Putamen (tissue), 1 donor: ENCODE measurements at places on chromosomes 6 and 20.

DNA sequence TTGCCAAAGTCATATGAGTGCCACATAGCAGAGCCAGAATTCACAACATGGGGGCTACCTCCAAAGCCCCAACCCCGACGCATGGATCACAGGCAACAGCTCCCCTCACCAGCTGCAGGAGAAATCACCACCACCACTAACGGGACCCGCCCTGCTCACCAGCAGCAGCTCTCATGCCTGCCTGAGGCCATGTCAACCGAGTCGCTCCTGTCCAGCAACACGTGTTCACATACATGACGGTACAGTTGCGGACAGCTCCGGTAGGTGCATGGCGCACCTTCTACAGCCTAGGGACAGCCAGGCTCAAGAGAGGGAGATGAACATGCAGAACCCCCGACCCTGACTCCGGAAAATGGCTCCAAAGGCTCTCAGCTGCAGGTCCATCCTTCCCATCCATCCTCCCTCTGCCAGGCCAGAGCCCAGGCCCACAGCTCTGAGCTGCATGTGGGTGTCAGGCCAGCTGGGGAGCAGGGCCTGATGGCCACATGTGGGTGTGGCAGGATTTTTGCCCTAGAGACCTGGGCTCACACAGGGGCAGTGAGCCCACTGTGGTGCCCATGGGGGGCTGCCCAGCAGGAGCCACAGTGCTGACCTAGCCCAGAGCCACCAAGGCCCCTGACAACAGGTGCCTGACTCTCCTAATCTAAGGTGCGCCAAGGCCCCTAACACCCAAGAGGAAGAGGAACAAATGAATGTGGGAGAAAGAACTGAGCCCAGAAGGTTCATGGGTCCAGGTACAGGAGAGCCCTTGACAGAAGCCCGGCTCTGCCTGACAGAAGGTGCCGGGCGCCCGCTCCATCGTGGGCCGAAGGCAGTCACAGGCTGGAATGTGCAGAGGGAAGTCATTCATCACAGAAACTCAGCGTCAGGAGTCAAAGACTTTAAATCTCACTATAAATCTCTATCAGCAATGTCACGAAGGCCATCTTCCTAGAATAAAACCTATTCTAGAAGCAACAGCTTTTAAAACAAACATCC is 10.5 kb downstream of the RPS6KA2 start:
- no peak for DNase-seq

- DNase-seq, result no peak
These were observed 35.0 kb downstream of the SESN1 start for GRCh38 chr6:109059571-109060021.

- no peak for DNase-seq
These were observed at the start of gene OXT for GRCh38 chr20:3071610-3072529. TSS of gene OXT (plus strand) at chr20:3071620. CDS start at chr20:3071656, 36 bp downstream.

- no peak for DNase-seq
These were observed 508 bp downstream of the NOP56 start for GRCh38 chr20:2652724-2653555.

GRCh38 chr6:1820714-1821113 is 211.0 kb downstream of the FOXC1 start:
- DNase-seq, result no peak

DNA sequence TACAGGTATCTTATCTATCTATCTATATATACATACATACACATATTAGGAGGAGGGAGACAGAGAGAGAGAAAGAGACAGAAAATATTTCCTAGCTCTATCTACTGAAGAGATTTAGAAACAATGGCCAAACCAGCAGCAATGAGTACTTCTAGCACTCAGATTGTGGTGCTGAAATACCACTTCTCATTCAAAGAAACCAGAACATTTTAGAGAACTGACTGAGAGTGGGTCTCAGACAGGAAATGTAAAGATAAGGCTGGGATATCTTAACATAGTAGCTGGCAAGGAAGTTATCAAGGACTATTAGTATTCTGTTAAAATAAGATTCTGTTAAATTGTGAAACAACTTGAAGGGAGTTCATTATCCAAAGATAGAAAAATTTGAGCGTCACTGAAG is 57.0 kb downstream of the DNAAF9 start:
- DNase-seq, result no peak

- DNase-seq, result peak; percentile 17
These were observed 97.5 kb downstream of the CDH26 start for GRCh38 chr20:60055740-60056139.

- no peak for DNase-seq
These were observed 175.8 kb upstream of the VGLL2 start for GRCh38 chr6:117089604-117090003.

DNA sequence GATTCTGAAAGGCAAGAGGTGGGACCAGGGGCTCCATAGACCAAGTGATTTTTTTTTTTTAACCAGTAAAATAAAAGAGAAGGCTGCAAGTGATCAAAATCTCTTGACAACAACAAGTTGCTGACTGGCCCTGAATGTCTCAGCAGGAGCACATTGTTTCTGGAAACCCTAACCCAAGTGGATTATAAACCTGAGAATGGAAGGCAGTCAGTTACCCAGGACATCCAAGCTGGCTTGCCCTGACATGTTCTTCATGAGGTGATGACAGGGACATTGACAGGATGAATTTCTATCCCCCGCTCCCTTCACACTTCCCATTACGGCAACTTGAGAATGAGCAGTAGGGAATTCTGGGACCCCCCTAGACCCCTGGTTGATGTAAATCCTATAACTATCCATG is 49.6 kb upstream of the RIPOR2 start:
- no peak for DNase-seq

DNA sequence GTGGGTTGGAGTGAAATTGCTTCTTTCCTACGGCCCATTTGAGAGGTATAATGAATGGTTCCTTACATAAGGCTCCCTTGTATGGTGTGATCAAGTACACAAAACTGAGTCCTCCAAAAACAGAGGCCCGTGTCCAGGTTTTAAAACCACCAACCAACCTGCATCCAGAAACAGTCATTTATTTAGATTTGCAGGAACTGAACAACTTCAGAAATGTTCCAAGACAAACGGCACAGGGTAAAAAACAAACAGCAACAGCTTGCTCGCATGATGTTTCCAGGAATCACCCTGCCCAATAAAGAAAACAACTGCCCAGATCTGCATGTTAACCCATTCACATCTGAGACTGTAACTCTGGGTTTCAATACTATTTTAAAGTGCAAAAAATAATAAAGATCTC is 40.2 kb upstream of the TRAM2 start:
- DNase-seq, result no peak

- no peak for DNase-seq
These were observed 105.8 kb downstream of the SCML4 start for GRCh38 chr6:107718341-107718740.

DNA sequence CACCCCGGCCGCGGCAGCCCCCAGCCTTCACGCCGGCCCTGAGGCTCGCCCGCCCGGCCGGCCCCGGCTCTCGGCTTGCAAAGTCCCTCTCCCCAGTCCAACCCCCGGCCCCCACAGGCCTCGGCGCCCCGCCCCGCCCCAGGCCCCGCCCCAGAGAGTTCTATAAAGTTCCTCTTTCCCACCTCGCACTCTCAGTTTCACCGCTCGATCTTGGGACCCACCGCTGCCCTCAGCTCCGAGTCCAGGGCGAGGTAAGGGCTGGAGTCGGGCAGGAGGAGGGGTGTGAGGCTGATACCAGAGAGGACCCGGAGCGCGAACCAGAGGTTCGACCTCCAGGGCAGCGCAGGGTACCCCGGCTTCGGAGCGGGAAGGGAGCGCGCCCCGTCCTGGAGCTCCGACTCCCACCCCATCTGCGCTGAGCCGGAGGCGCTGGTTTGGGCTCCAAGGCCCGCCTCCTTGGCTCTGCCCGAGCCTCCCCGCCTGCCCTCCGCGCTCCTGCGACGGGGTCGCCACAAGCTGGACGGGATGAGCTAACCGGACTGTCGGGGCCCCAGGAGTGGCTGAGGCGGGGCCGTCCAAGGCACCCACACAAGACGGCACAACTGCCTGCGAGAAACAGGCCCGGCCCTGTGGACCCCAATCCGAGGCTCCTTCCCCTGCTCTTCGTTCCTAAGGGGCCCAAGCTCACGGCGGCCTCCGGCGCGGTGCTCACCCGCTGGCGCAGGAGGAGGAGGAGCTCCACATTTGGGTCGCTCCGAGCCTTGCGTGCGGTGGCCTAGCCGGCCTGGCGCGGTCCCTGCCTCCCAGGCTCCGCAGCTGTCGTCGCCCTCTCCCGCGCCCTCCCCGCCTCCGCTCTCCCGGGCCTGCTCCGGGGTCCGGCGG is at the start of gene IRF4:
TSS of gene IRF4 (plus strand) at position 194 of the 882 bp plus-strand sequence. CDS start 1,401 bp downstream, outside the sequence.
- no peak for DNase-seq

GRCh38 chr6:80489911-80490635 is 383.6 kb downstream of the BCKDHB start:
- no peak for DNase-seq

- DNase-seq, result peak; percentile 56
These were observed 4.5 kb downstream of the POU5F1 start for GRCh38 chr6:31165986-31166385.

DNA sequence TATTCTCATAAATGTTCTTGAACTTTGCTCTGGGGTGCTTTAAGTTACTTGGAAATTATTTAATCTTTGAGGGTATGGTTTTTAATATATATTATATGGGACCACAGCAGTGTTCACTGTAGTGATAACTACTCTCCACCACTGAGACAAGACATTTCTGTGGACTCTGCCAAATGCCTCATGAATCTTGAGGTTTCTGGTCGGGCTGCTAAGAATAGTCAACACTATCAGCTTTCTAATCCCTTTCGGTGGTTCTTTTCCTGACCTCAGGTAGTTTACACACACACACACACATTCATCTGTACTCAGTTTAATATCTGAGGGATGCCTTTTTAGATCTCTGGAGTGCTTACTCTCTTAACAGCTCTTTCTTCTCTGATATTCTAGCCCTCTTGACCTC is 500.7 kb downstream of the MAFB start:
- no peak for DNase-seq

- no peak for DNase-seq
These were observed 21.6 kb downstream of the TFEB start for GRCh38 chr6:41713650-41714291.
